ENCODE measurements at places on chromosomes 1 and 21. TPM values are rescaled to one million over a fixed set of nuclear protein-coding genes. Genes with fewer than 3 reads are reported as not detected.

Gene LEFTY2
- 4.0 TPM for polyA plus RNA-seq

Gene KRTAP12-2
- polyA plus RNA-seq: not detected

Gene LYST
- 8.1 TPM for polyA plus RNA-seq

GRCh38 chr1:93324486-93325464 lies 20.9 kb upstream of the DR1 start:
- DNase-seq: no peak

Gene CADM3
- 0.56 TPM for polyA plus RNA-seq

DNA sequence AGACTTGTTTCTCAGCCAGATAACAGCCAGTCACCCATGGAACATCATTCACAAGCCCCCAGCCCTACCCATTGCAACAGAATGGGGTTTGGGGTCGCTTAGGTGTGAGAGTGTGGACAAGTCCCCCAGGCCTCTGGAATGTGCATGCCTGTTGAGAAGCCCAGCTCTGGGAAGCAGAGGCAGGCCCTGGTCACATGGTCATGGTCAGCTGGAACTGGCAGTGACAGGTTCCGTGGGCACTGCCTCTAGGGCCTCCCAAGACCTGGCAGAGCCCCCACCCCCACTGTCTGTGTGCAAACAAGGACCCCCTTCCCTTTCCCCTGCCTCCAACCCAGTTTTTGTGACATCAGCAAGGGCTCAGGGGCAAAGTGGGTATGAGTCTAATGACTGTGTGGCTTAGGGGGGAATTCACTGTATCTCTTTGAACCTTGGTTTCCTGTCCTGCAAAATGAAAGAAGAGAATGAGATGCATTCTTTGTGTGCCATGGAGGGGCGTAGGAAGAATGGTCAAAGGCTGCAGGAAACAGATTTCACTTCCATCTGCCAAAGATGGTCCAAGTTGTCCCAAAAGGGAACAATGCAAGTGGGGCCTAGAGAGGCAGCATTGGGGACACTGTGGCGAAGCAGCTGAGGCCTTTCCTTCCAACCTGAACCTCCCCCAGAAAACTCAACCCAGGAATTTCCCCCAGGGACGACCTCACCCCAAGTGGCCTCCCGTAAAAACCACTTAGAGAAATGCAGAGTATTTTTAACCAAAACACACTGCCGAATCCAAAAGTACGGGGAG lies 34.7 kb upstream of the SELENON start:
- no peak for DNase-seq

DNA sequence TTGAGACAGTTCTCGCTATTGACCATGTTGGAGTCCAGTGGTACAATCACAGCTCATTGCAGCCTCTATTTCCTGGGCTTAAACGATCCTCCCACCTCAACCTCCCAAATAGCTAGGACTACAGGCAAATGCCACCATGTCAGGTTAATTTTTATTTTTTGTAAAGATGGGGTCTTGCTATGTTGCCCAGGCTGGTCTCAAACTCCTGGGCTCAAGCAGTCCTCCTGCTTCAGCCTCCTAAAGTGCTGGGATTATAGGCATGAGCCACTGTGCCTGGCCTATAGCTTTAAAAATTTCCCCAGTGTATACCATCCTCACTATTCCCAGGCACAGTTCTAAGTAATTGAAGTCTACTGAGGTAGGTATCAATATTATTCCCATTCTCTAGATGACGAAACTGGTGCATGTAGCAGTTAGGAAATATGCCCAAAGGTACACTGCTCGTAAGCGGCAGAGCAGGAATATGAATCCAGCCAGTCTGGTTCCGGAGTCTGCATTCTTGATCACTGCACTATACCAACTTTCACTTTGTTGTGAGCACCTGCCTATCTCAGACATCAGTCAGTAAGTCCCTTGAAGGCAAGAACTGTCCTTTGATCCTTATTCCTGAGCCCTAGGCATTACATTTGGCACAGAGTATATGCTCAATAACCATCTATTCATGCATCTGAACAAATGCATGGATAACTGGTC lies 11.5 kb upstream of the SRP9 start:
- no peak for DNase-seq

- DNase-seq: no peak
These were observed 26.2 kb upstream of the PTPRC start for GRCh38 chr1:198612471-198613260.

Gene KIAA0040
- polyA plus RNA-seq: 16.8 TPM

GRCh38 chr1:201016211-201016651 lies 7.3 kb downstream of the KIF21B start:
- peak; percentile 35 for DNase-seq

Gene RNU1-4
- not detected for polyA plus RNA-seq

- no peak for DNase-seq
These were observed 11.9 kb downstream of the TRAF3IP3 start for GRCh38 chr1:209767706-209768105.

DNA sequence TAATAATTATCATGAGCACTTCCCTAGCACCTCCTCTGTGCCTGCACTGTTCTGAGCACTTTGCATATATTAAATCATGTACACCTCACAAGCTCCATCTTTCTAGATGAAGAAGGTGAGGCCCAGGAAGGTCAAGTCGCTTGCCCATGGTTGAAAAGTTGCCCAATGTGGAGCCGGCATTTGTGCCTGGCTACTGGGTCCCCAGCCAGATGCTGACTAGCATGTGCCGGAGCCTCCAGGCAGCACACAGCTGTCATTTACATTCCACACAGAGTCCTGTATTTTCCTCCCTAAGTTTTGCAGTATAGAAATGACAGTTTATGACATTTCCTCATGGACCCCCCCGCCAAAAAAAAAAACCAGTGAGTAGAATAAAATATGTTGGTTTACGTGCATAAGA lies 94.3 kb downstream of the BCAR3 start:
- DNase-seq: no peak

DNA sequence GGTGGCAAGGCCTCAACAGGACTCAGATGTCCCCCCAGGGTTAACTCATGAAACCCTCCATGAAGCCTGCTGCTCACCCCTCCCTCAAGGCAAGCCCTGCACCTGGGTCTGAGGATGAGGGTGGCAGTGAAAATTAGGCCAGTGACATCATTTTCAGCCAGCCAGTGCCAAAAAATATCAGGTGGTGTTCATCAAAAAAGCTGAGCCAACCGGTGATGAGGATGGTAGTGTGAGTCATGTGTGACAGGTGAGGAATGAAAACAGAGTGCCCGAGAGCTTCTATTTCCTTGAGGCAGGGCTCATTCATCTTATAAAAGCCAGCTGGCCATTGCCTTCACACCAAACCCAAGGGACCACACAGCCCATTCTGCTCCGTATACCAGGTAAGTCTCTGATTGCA lies at the start of gene SPRR1A:
TSS of gene SPRR1A (plus strand) at position 339 of the 400 bp plus-strand sequence. CDS start 1,150 bp downstream, outside the sequence.
- no peak for DNase-seq

Gene OR2T29
- polyA plus RNA-seq: not detected

GRCh38 chr1:209425959-209426358 lies 157.6 kb upstream of the CAMK1G start:
- DNase-seq: no peak

DNA sequence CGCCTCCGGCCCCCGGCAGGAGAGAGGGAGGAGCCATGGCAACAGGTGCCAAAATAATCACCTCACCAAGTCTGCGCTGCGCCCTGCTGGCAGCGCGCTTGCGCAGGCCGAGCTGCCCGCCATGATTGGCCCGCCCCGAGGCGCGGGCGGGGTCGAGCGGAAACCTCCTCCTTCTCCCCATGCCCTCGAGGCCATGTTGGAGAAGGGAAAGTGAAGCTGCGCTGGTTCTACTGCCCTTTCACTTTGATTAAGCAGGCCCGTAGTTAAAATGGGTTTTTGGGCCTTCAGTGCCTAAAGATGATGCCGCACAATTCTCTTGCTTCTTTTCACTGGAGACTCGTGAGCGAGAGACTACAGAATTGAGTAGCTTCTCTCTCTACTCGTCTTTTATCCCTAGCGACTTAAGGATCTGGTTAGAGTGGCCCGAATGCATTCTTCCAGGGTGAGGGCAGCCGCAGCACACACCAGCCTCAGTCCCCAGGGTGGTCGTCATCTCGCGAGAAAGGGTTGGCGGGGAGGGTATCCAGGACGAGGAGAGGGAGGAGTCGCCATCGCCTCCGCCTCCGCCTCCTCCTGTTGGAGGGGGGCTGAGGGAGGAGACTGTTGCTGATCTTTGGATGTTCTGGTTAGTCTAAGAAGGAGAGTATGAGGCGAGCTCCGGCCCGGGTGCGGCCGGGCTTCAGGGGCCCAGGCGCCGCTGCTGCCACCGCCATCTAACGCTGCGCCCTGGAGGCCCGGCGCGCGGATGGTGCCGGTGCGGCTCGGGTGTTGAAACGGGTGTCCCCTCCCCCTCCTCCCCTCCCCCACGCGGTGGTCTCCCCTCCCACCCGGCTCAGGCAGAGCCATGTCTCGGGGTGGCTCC lies at the start of gene DCAF6:
TSS of gene DCAF6 (plus strand) at position 616 of the 862 bp plus-strand sequence. CDS start at position 845, 229 bp downstream.
- peak; percentile 99 for DNase-seq

DNA sequence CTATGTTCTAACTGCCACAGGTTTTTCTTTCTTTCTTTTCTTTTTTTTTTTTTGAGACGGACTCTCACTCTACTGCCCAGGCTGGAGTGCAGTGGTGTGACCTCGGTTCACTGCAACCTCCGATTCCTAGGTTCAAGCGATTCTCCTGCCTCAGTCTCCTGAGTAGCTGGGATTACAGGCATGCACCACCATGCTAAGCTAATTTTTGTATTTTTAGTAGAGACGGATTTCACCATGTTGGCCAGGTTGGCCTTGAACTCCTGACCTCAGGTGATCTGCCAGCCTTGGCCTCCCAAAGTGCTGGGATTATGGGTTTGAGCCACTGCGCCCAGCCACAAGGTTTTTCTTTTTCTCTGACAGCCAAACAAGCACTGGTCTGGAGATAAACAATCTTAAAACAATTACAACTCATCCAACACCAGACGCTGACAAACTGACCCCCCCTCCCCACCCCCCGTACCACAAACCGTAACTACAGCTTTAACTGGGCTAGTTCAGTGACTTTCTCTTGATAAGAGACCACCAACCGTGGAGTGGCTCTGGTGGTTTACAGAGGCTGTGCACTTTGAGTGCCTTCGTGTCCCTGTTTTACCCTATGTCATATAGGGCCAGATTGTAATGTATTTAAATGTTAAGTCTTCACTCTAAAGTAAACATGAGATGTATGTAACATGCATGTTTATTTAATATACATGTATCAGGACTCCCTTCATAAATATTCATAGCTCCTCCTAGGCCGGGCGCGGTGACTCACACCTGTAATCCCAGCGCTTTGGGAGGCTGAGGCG lies 19.5 kb upstream of the PUM1 start:
- no peak for DNase-seq

Gene ANKRD65
- polyA plus RNA-seq: 14.7 TPM

GRCh38 chr1:203512848-203513584 lies 19.1 kb downstream of the OPTC start:
- peak; percentile 89 for DNase-seq

Gene LCE1E
- polyA plus RNA-seq: not detected

Gene MPL
- not detected for polyA plus RNA-seq

DNA sequence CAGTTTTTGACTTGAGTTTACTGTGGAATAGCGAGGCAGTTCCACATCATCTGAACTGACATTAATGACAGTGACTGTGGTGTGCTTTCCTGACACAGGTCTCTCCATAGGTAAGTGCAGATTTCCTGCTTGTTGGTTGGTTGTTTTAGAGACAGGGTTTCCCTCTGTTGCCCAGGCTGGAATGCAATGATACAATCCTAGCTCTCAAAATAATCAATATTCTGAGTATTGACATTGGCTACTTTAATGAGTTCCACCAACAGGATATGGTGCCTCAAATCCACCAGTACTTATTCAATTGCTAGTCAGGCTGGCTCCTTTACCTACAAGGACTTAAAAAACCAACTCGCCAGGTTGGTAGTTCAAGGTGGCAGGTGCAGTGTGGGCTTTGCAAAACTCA lies 63.8 kb downstream of the CLSTN1 start:
- DNase-seq: no peak

DNA sequence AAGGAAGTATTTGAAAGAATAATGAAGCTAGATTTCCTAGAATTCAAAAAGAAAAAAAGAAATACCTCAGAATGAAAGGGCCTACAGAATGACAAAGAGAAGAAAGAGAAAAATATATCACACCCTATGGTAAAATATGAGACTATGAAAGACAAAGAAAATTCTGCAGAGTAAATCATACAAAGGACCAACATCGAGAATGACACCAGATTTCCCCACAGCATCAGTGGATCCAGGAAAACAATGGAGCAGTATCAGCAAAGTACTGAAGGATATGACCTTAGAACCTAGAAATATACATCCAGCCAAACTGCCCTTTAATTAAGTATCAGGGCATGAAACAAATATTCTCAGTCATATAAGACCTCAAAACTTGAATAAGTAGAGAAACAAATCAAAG lies 21.2 kb upstream of the IFNAR2 start:
- DNase-seq: no peak

Gene ICOSLG
- polyA plus RNA-seq: 11.4 TPM

Gene ALG6
- polyA plus RNA-seq: 11.9 TPM

- no peak for DNase-seq
These were observed 4.0 kb downstream of the BARHL2 start for GRCh38 chr1:90712915-90713730.

GRCh38 chr1:84373436-84374141 lies 24.7 kb upstream of the DNASE2B start:
- no peak for DNase-seq

GRCh38 chr1:46804926-46805325 lies 6.1 kb downstream of the CYP4B1 start:
- no peak for DNase-seq

GRCh38 chr1:92851729-92852128 lies 19.9 kb downstream of the RPL5 start:
- DNase-seq: no peak

DNA sequence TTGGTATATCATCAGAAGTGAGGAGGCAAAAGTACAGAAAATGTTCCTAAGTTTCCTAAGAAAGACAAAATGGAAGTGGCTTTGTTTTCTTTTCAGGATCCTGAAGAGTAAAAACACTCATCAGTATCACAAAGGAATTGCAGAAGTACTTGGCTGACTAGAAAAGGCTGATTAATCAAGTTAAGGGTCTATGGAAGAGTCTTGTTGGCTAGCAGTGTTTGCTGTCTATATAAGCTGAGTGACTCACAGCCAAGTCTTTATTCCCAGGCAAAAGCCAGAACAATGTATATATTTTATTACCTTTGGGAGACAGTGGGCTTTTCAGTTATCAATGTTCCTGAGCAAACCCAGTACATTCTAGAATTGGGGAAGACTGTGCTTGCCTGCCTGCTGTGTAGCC lies 777.0 kb downstream of the PLA2G4A start:
- DNase-seq: no peak

- DNase-seq: no peak
These were observed 116.0 kb downstream of the MIS18A start for GRCh38 chr21:32162727-32163320.

- no peak for DNase-seq
These were observed 266.2 kb downstream of the FAF1 start for GRCh38 chr1:50693829-50694228.

DNA sequence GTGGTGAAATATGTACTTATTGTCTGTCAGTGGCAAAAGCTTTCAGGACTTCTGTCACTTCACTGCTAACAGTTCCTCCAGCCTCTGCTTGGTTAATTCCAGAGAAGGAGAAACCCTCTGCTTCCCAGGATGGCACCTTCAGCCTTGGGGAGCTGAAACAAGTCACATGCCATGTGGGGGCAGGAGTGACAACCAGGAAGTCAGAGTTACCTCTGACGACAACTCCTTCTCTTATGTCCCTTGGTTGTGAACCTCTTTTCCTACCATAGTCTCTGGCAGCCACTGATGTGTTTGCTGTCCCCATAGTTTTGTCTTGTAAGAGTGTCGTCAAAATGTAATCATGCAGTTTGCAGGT lies 53.6 kb downstream of the FCRL5 start:
- DNase-seq: no peak

Data from muscle of back (tissue), 13 donors.